Glutamatergic neuron (in vitro differentiated cells): ENCODE measurements at places on chromosomes 3 and 15. TPM values are rescaled to one million over a fixed set of nuclear protein-coding genes. Genes with fewer than 3 reads are reported as not detected.
A peak's percentile ranks its signal among the peaks of the same experiment; 100 is the strongest.

Gene TRPM1
- total RNA-seq = not detected

Gene TGM4
- not detected for total RNA-seq

- DNase-seq = no peak
These were observed 71.5 kb downstream of the FOXP1 start for GRCh38 chr3:71512000-71512399.

DNA sequence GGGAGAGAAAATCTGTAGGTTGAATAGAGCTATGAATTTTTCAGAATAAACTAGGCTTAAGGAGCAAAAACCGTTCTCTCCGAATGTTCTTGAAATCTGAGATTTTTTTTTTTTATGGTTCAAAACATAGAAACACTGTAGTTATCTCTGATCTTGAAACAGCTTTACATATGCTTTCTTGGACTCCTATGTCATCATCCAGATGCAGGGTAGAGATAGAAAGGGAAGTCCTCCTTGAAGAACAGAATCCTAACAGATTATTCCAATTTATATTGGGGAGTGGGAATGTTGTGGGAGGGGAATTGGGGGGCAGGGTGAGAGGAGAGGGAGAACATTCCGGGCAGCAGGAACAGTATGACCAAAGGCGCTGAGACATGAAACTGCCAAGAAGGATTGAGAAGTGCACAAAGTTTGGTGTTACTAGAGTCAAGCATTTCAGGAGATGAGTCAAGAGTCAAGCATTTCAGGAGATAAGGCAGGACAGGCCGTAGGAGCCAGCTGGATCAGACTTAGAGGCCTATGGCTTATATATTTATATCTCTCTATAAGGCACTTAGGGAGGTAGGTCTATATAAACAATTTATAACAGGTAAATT, 21.9 kb upstream of the ST3GAL6 start:
- no peak for DNase-seq

DNA sequence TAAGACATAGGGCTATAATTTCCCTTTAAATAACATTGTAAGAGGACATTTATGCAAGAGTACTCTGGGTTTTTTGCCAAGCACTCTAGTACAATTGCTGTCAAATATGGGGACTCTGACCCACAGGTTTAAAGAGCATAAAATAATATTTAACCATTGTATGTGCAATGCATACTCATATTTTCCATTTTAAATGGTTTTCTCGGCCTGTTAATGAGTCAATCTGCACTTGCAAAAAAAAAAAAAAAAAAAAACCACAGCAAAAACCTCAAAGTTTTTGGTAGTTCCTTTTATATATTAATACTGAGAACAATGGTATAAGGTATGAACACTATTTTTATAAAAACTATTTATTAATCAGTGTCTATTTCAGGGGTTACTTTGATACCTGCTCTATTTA, 304.0 kb upstream of the CBLB start:
- no peak for DNase-seq

Gene FRMD4B
- 3.9 TPM for total RNA-seq

Gene LRRN1
- total RNA-seq = 127 TPM

GRCh38 chr3:175227126-175227525, 368.0 kb downstream of the NAALADL2 start:
- no peak for DNase-seq

DNA sequence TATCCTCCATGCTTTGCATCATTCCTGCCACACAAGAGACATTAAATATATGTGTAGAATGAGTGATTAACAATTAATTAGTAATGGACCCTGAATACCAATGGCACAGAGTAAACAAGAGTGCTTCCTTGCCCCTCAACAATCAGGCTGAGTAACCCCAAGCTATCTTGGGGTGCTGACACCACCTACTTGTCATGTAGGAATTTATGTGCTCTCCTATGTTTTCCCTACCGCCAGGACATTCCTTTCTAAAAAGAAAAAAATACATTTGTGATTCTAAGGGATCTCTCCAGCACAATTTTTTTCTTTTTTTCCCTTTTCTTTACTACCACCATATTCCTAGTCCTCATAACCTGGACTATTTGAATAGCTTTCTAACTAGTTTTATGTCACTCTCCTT, 449.1 kb downstream of the MFSD1 start:
- DNase-seq = no peak

DNA sequence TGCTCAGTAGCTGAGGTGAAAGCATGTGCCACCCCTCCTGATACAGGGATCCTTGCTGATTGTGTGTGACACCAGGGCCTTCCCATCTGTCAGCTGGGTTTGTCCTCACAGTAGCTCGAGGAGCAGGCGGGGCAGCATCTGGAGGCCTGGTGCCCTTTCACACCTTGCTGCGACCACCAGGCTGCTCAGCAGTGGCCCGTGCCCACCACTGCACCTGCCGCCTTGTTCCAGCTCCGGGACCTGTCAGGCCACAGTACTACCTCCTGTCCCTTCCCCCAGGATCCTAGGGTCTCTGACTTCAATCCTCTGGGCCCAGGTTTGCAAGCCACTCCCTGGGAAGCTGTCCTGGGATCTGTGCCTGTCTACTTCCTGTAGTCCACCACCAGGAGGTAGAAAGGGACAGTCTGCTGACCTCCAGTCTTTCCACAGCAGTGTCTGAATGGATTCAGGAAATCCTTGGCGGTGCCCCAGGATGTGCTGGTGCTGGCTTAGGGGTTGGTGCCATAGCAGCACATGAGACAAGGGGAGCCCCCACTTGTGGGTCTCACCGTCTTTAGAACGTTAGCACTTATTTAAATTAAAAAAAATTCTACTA, 27.5 kb downstream of the APBA2 start:
- DNase-seq = no peak

Gene CTXND1
- total RNA-seq = 0.39 TPM

- no peak for DNase-seq
These were observed 76.1 kb upstream of the MAP4 start for GRCh38 chr3:48092270-48092669.

DNA sequence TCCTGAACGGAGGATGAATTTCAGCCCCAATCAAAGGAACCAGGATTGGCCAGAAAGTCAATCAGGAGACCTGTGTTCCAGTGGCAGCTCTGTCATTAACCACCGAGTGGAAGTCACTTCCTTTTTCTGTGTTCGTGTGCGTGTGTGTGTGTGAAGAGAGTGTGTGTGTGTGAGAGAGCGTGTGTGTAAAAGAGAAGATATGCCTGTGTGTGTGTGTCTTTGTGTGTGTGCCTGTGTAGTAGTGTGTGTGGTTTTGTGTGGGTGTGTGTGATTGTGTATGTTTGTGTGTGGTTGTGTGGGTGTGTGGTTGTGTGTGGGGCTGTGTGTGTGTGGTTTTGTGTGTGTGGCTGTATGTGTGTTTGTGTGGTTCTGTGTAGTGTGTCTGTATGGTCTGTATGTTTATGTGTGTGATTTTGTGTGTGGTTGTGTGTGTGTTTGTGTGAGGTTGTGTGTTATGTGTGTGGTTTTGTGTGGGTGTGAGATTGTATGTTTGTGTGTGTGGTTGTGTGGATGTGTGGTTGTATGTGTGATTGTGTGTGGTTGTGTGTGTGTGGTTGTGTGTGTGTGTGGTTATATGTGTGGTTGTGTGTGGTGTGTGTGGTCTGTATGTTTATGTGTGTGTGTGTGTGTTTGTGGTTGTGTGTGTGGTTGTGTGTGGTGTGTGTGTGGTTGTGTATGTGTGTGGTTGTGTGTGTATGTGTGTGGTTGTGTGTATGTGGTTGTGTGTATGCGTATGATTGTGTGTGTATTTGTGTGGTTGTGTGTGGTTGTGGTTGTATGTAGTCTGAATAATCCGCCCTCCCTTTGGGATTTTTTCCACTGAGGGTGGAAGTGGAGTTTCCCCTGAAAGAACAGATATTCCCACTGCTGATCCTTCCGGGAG, 314.4 kb downstream of the SHQ1 start:
- DNase-seq = no peak

DNA sequence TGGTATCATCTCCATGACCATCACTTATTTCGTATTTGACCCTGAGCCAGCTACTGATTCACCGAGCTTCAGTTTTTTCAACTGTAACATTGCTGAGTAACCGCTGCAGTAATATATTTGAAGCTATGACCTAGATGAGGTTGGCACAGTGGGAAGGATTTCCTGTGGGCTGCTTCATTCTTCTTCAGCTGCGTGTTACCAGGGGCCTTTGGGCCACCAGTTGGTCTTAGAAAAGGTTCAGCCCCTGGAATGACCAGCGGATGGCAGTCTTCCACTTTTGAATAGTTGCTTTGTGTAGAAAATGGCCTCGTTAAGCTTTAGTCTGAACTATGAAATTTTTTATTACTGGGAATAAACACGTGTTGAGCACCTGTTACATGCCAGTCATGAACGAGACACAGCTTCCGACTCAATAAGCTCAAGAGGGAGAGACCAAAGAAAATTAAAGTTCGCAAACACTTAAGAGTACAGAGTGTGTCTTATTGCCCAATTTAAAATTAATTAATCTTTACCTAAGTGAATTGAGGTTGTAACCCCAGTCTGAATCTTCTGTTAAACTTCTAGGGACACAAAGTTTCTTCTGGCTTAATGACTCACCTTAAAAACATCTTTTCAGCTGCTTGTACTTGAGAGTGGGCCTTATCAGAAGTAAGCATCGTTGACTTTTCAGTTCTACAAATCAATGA, 57.6 kb upstream of the NR2E3 start:
- DNase-seq = peak; percentile 38

Gene CHRM5
- not detected for total RNA-seq

DNA sequence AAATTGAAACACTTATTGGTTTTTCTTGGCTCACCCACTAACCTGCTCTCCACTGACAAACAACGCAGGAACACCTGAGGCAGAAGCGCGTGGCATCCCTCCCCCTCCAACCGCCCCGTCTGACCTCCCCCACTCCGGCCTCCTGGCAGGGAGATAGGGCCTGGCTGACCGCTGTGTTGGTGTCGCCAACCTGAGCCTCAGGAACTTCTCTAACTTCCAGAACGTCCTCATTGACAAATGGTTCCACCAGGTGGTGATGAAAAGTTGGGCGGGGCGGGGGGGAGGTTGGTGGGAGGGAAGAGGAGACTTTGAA, 22.8 kb downstream of the IL17RD start:
- DNase-seq = no peak

Gene TMEM207
- not detected for total RNA-seq

Gene NPAP1
- 0.07 TPM for total RNA-seq

DNA sequence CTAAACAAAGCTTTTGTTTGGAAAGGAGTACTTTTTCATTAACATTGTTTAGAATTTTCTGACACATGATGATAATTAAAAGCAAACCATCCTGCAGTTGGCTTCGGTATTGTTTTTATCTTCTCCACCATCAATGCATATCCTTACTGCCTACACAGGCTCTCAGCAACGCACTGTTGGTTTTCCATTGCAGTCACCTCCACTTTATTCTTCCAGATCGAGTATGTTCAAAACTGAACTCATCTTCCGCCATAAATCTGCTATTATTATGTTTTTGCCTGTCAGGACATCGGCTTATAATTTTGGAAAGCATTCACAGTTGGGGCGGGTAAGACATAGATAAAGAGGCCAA, 589 bp upstream of the SENP5 start:
- DNase-seq = no peak

- no peak for DNase-seq
These were observed 89.5 kb downstream of the CTNNB1 start for GRCh38 chr3:41288785-41289184.

Gene HHATL
- total RNA-seq = 7.6 TPM

DNA sequence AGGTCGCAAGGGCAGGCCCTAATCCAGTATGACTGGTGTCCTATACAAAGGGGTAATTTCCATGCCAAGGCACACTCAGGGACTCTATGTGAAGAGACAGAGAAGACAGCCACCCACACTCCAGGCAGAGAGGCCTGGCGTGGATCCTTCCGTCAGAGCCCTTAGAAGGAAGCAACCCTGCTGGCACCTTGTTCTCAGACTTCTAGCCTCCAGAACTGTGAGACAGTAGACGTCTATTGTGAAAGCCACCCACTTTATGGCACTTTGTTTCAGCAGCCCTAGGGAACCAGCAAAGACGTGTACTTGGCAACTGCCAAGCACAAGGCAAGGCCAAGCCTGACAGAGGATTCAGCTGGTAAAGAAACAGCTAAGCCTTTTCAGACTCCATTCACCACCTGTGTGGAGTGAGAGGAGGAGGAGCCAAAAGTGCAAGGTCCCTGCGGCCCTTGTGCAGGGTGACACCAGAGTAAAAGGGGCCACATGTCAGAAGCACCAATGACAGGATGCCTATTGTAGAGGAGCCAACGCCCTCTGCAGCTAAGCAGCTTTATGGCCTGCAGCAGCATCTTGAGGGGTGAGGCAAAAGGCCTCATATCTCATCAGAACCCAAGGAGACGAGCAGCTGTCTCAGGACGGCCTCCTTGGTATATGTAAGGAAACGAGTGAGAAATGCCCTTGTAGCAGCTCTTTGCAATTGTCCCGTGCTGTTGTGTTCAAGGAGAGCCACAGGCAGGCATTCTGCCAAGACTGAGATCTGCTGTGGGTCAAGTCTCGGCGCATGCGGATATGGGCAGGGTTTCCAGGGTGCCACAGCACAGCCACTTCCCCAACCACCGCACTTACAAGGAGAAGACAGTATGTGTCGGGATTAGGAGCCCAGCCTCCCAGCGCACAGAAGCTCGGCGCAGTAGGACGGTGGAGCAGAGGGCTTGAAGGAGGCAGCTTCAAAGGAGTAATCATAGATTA, 121.5 kb upstream of the LIPC start:
- DNase-seq = no peak

- no peak for DNase-seq
These were observed 114.1 kb upstream of the CFAP20DC start for GRCh38 chr3:59163953-59164352.

Gene CMSS1
- 37.8 TPM for total RNA-seq

DNA sequence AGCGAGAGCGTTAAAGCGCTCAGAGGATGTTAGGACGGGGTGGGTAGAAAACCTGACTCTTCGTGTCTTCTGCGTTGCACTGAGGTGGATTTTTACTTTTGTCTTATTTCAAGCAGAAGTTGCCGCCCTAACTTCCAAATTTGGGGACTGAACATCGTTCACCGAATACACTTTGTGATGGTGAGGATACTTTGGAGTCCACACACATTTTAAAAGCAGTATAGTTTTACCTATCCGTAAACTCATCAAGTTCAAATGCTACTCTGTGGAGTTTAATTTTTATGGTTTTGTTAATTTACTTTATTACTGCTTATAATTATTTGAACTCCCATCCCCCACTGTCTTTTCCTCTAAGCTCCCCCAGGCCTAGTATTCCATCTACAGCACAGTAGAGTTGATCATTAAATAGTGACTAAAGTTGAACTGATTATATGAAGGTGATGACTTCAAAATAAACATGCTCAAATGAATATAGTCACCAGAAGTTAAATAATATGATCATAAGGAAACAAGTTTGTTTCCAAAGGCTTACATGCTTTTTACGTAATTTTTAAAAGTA, 617 bp upstream of the EOGT start:
- DNase-seq = no peak

- DNase-seq = no peak
These were observed 19.7 kb downstream of the SSR3 start for GRCh38 chr3:156535162-156535627.

Gene GOLGA6A
- total RNA-seq = 0.83 TPM

- DNase-seq = no peak
These were observed 444.9 kb upstream of the TBL1XR1 start for GRCh38 chr3:177642042-177642803.

DNA sequence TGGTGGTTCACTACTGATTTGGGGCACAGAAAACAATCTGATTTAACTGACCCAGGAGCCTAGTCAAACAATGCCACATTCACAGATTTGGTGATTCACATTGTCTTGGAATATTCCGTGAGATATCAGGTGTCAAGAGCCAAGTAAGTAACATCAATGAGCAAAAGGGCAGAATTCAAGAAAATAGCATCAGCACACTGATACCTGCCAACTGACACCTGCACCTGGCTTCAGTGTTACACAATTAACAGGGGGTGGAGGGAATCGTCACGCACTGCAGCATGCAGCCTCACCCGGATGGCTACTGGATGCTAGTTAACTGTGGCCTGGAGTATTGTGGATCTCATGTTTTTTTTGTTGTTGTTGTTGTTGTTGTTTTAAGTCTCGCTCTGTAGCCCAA, 17.6 kb downstream of the CCNL1 start:
- DNase-seq = no peak

Gene SCAANT1
- not detected for total RNA-seq
